ENCODE measurements at places on chromosomes 12 and 14.

DNA sequence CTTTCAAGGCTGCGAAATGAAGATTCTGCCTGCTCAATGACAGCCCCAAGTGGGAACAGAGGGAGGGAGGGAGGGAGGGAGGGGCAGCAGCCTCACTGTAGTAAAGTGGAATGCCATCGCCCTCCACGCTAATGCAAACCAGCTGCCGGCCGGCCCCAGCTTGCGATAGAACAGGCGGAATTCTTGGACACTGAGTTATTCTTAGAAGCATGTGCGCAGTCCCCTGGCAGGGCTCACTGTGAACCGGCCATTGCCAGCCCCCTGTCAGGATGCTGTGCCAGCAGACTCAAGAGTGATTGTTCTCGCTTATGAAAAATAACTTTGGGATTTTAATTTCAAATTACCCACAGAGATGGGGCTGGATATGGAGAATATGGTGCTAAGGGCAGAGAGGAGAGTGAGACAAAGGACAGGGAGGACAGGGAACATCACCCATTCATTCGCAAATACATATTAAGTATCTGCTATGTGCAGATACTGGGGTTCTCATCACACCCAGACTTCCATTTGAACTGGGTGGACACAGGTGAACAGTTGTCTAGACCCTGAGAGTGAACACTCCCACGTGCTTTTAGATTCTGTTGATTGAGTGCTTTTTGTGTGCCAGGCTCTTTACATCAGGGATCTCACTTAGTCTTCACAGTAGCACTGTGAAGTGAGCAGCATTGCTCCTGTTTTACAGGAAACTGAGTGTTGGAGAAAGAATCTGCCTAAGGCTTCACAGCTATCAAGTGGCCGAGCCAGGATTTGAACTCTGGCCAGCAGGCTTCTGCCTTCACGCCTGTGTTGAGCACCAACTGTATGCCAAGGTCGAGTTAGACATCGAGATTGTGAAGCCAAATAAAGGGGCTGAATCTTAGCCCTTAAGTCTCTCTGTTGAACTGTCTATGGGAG lies 192.9 kb downstream of the C12orf75 start:
- DNase-seq: no peak

DNA sequence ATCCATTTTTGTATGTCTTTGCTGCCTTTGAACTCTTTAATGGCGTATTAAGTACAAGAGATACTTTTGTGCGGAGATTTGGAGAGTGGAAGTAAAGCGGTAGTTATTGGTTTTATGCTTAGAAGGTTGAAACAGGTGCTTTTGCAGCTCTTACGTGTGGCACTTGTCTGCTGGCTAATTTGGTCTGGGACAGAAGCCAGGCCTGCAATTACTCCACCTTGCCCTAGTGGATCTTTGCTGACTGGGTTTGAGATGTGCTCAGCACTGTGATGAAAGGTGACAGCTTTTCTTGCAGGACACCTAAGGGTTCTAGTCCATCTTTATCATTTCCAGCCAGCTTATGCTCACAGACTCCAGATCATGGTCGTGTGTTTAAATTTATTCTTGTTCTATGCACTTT lies 252.5 kb downstream of the RPL10L start:
- DNase-seq: no peak

DNA sequence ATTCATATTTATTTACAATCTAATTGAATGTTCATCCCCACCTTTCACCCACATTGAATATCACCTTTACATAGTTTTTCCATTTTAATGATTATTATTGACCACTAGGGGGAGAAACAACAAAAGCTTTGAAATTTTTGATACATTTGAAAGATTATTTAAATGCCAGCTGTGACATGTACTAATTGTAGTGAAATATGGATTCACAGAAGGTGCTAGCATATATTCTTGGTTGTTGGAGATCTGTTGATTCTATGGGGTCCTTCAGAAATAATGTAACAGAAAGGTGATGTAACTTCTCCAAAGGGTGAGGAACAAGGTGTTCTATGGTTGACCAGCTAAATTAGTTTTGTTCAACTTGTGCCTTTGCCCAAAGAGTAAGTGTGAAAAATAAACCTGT lies 22.4 kb upstream of the GPR33 start:
- DNase-seq: peak; percentile 6

DNA sequence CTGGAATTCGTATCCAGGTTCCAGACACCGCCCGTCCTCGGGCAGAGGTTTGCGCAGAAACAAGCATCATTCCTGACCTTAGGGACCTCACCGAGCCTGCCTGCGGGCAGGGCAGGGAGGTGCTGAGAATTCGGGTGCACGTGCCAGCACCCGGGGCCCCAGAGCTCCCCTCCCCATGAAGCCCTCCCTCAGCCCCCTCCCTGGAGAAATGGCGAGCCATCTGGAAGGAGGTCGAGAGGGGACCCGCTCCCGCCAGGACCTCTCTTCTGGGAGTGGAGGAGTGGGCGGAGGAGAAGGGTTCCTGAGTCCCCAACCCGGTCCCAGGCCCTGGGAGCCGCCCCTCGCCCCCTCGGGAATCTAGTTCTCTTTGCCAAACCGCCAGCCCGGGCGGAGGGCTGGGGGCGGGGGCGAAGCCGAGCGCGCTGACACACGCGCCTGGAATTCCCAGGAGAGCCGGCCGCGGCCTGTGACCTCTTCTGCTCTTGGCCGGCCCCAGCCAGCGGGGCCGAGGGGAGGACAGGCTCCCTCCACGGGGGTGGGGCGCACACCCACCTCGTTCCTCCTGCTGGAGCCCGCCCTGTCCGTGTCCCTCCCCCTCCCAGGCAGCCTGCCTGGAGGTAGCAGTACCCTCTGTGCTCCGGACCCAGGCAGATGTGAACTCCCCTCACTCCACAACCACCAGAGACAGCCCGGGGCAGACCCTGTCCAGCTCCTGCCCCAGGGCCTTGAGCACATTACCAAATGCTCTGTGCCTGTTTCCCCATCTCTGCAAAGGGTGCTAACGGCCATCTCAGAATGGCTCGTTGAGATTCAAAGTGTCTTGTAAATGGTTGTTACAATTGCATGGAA lies 23.0 kb upstream of the GPR132 start:
- DNase-seq: no peak

DNA sequence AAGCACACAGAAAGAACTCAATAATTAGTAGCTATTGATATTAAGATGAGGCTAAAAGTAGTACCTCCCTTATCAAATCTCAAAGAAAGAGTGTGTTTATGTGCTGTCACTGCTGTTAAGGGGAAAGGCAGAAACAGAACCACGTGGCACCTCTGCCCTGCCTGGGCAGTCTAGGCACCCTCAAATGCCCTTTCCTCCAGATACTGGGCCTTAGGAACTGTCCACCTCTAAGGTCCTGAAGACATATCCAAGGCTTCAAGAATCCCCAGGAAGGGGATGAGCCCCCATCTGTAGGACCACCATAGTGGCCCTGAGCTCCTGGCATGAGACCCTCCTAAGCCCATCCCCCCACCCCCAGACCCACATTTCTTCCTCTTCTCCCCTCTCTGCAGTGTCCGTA lies 29.1 kb downstream of the NGB start:
- DNase-seq: no peak

DNA sequence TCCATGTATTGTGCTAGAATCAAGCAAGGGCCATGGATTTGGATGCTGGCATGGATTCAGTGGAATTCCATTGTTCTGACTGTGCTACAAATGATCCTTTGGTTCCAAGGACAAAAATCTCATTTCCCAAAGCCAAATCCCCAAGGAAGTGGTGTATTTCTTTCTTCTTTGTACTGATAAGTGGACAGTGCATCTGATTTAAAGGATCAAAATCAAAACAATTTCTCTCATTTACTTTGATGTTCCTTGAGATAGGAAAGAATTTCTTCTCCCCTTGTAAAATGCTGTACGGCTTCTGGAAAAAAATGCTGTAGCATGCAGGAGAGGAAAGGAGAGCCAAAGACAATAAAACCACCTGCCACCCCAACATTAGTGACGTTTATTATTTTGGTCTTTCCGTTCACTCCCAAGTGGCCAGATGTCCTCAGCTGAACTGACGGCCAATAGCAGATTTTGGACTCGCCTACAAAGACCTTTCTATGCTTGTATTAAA lies 185.7 kb downstream of the PRKD1 start:
- peak; percentile 52 for DNase-seq

- no peak for DNase-seq
Measured at GRCh38 chr12:6281081-6281809, 29.2 kb upstream of the PLEKHG6 start.

GRCh38 chr14:50085570-50086320 lies 30.6 kb downstream of the VCPKMT start:
- DNase-seq: no peak

DNA sequence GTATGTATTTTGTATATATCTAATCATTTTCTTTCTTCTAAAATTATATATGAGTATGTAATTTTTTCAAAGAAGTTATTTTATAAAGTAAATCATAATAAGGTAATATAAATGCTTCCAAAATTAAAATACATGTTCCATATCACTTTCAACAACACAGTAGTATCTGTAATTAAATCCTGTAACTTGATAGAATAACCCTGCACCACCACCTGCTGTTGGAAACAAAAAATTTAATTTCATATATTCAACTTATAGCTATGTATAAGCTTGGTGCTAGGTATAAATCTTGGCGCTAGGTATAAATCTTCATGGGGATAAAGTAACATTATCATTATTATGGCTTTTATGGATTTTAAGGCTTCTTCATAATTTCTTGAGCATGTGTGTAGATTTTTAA lies 149.7 kb upstream of the DCN start:
- DNase-seq: no peak

DNA sequence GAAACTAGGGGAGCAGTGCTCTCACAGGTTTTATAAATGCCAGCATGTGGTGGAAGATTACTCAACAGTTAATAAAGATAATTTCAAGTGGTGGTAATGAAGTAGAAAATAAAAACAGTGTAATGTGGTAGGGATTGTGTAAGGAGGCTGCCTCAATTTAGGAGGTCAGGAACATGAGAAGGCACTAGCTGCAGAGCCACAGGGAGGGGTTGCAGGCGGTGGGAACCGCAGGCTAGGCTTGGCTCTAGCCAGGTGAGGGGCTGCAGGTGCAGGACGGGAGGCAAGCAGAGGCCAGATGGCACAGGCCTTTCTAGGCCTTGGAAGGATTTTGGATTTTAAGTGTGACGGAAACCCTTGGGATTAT lies 768 bp downstream of the METTL25 start:
- DNase-seq: no peak

DNA sequence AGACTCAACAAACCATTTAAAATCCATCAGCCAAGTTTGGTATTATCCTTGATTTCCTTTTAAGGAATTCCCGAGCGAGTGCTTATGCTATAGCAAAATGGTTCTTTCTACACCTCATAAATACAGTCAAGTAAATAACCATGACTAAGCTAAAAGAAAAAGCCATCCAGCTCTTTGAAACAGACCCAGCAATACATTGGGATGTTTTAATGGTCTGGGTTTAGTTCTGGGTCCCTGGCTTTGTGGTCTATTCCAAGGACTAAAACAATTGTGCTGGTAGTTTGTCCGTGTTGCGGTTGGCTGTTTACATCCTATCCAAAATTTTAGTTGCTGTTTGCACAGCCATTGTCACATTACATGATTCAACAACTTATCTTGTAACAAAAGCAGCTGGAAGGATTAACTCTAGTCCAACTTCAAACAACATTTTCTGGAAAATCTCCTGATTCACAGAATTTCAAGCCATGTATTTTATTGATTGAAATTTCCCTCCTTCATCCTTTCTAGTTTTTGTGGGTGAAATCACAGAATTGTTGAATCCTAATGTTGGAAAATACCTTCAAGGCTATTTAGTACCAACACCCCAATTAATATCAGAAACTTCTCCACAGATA lies 19.6 kb downstream of the KLRB1 start:
- no peak for DNase-seq

DNA sequence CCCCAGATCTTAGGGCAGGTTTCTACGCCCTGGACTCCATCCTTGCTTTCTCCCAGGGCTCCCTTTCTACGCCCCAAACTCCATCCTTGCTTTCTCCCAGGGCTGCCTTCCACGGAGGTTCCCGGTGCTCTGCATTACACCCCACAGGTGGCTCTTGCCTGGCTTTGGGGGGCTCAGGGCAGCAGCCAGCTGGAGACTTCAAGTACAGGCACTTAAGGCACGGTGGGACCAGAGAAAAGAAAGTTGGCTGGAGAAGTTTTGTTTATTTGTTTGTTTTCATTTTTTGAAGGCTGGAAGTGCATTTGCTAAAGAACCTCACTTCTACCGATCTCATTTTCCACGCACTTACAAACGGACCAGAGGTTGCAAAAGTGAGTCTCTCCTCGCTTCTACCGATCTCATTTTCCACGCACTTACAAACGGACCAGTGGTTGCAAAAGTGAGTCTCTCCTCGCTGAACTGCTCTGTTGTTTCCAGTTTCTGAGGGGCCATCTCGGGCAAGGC lies 103.8 kb upstream of the MED13L start:
- no peak for DNase-seq

GRCh38 chr14:22213120-22213519 lies 375.9 kb downstream of the DAD1 start:
- no peak for DNase-seq

DNA sequence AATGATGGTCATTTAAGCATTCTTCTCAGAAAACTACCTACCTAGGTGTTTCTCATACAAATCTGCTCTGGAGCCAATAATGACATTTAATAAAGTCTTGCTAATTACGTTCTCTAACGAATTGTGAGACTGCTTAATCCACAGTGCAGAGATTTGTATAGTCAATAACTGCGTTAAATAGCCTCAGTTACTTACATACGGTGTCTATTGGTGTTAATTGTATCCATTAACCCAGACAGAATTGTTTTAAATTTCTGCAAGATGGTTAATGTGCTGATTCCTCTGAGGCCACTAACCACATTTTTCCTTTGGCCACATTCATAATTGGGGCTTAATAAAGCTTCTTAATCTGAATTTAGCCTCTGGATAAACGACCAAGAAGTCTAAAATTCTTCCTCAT lies 171.7 kb downstream of the SLC41A2 start:
- no peak for DNase-seq

DNA sequence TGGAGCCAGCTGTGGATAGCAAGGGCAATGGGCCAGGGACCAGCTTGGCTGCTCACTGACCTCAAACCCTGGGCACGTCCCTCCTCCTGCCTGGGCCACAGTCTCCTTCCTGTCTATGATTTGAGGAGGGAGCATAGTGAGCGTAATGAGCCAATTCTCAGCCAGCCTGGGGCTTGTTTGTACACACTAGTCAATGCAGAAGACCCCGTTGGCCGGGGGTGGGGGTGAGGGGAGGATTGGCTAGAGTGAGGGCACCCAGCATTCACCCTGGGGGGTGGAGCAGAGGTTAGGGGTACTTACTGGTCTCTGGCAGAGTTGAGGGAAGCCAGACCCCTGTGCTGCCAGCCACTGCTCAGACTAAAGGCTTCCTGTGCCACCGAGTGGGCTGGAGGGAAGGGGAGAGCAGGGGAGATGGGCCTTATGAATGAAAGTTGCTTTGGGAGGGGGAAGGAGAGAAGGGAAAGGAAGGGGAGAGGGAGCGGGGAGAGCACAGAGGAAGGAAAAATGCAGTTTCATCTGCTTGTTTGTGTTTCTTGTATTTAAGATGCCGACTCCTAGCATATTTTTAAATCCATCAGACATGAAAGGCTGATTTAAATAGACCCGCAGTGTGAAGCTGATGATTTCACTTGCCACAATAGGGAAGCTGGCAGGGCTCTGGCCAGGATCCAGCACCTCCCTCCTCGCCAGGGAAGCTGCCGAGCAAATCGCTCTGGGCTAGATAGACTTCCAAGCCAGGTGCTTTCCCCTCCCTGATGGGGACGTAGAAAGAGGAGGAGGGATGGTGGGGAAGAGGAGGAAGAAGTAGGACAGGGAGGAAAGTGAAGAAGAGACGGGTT lies 114.0 kb downstream of the PRMT8 start:
- DNase-seq: peak; percentile 81

GRCh38 chr14:89504602-89505313 lies 87.7 kb upstream of the FOXN3 start:
- no peak for DNase-seq

- DNase-seq: no peak
Measured at GRCh38 chr14:90387206-90387760, 9.5 kb upstream of the CALM1 start.

GRCh38 chr12:23342407-23342806 lies 607.1 kb downstream of the SOX5 start:
- no peak for DNase-seq
